ENCODE measurements at places on chromosomes 13 and 19. TPM values are rescaled to one million over a fixed set of nuclear protein-coding genes. Genes with fewer than 3 reads are reported as not detected.

Gene KIR3DL1
- polyA plus RNA-seq = not detected

DNA sequence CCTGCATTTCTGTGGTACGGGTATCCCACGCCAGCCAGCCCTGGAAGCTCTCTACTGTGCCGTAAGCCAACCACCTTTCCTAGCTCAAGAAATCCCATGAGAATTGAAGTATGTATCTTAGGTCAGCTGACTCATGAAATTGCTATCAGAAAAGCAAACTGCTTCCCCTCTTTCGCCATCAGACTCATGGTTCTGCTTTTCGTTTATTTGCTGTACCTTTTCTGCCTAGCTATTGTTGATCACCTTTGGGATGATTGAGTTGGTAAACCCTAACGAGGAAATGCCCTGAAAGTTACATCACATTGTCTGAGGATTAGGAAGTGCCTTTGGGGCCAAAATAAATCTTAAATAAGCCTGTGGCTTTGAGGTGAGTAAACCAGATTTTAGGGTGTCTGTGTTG lies at the start of gene ADGRE3:
Gene ADGRE3 (minus strand): TSS at position 81 of the 400 bp plus-strand sequence. CDS start 74 bp downstream, at position 7.
- DNase-seq = peak; percentile 67

Gene CYSLTR2
- polyA plus RNA-seq = 0.09 TPM

DNA sequence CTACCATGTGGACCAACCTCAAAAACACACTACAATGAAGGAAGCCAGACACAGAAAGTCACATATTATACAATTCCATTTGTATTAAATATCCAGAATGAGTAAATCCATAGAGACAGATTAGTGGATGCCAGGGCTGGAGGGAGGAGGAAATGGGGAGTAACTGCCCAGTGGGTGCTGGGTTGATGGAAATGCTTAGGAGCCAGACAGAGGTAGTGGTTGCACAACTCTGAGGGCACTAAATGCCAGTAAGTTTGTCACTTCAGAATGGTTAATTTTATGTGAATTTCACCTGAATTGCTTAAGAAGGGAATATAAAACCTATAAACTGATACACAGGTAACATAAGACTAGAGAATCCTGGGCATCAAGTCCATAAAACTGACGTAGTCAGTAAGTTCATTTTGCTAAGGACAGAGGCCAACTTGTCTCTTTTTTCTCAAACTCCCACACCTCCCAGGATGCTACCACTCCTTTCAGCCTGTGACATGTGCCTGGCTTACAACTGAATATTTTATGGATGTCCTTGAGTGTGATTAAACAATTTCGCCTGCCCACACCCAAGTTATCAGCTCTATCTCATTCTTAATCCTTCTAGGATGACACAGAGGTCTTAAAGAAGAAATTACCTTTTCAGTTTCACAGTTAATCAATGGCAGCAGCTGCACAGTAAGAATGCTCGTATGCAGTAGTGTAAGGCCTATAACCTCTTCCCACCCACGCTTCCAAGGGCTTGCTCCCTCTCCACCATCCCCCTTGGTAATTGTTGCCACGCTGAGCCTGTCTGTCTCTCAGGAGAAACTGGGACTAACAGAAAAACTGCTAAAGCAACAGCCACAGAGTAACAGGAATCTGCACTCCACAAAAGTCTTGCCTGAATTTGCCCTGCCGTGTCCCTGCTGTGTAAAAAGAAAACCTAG lies 5.9 kb upstream of the MLNR start:
- no peak for DNase-seq

GRCh38 chr19:29811125-29812079 lies at the start of gene CCNE1:
TSS of gene CCNE1 (plus strand) at chr19:29811991. CDS start at chr19:29812556, 565 bp downstream.
- peak; percentile 92 for DNase-seq

DNA sequence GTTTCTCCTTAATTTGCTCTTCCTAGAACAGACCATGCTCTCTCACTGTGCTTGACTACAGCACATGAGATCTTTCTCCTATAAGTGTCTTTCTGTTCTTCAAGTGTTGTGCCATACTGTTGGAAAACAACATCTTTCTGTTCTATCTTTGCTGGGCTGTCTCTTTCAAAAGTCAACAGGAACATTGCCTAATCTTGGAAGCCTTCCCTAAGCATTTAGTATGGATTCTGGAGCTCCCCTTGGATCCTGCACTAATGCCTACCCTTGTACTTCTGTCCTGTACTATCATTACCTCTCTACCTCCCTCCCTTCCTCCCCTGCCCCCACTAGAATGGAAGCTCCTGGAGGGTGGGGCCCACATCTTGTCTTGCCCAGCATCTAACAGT lies 26.8 kb downstream of the STARD13 start:
- DNase-seq = no peak

Gene NCAN
- 0.01 TPM for polyA plus RNA-seq

GRCh38 chr13:82480415-82480814 lies 1401.9 kb downstream of the SLITRK1 start:
- no peak for DNase-seq

- DNase-seq = no peak
Observed at GRCh38 chr13:109723046-109723445, 63.3 kb downstream of the IRS2 start.

DNA sequence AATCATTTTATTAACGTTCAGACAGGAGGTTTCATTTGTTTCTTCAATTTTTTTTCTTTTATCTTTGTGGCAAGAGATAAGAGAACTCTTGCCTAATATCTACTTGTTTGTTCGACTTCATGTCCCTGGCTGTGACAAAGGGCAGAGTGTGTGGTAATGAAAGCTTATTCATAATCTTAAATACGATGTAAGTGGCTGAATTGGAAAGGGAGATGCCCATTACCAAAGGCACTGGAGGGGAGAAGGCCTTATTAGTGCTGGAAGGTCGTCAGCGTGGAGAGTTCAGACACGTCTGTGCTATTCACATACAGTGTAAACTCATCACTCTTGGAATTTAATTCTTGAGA lies 54.0 kb downstream of the RFC3 start:
- no peak for DNase-seq

DNA sequence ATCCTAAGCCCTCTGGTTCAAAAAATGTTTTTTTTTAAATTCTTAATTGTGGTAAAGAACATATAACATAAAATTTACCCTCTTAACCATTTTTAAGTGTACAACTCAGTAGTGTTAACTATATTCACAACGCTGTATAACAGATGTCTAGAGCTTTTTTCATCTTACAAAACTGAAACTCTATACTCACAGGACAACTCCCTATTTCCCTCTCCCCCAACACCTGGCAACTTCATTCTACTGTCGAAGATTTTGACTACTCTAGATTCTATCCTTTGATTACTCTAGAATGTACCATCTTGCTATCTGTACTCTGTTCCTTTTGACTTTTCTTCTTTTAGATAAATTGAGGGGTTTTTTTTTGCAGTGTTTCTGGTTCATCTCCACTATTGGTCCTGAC lies 200.4 kb downstream of the KLF12 start:
- no peak for DNase-seq

GRCh38 chr19:45645631-45646344 lies 6.6 kb upstream of the EML2 start:
- DNase-seq = peak; percentile 89

- DNase-seq = no peak
Observed at GRCh38 chr13:113544896-113545295, 39.7 kb upstream of the TFDP1 start.

DNA sequence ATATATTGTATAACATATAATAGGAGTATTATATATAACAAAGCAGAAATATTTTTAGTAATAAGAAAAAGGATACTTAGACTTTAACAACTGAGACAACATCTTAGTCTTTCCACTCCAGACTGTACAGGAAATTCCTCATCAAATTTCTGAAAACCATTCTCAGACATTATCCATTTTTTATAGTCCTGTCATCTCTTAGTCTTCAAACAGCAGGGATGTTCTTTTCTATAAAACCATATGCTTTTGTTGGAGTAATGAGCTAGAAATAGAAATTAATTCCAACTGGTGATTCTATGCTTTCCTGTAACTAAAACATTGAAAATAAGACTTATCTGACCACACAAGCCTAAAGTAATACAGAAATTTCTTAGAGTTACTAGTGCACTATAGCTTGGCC lies 82.2 kb upstream of the CSNK1A1L start:
- no peak for DNase-seq

DNA sequence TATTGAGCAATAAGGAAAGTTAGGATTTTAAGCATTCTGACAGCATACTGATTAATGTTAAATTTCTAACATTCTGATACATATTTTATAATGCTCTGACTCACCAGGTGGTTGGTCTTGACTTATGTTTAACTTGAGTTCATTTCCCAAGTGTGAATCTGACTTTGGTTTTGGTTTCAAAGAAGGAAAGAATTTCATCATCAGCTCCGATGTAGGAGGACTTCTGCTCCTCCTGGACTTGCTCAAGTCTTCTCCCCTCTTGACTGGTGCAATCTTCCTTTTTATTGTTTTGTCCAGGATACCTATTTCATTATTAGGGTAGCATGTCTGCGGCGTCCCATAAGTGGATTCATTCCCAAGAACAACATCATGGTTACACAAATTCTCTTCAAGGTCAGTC lies 141.3 kb downstream of the RNF17 start:
- no peak for DNase-seq

DNA sequence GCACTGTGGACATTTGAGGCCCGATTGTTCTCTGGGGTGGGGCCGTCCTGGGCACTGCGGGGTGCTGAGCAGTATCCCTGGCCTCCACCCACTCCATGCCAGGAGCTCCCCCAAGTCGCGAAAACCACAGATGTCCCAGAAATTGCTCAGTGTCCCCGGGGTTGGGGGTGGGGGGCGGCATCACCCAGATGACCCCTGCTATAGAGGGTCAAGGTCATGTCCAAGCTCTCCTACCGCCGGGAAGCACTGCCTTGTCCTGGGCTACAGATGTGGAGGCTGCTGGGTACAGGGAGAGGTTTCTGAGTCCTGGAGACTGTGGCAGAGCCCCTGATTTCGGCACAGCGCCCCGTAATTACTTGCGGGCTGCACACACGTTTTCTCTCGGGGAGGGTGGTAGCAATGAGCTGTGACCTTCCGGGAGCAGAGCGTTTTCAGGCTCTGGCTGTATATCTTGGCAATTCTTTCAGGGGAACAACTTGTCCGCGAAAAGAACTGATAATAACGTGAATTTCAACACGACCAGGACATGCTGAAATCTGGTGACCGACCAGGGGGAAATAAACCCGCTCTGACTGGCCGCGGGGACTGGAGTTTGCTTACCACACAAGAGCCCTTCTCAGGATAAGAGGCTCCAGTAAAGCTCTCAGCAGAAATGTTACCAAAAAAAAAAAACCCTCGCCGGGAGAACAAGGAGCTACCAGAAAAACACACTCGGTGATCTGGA lies 68.1 kb downstream of the GNG7 start:
- no peak for DNase-seq

Gene PSG11
- not detected for polyA plus RNA-seq

Gene SMIM44
- not detected for polyA plus RNA-seq

Gene FFAR3
- 0.63 TPM for polyA plus RNA-seq

DNA sequence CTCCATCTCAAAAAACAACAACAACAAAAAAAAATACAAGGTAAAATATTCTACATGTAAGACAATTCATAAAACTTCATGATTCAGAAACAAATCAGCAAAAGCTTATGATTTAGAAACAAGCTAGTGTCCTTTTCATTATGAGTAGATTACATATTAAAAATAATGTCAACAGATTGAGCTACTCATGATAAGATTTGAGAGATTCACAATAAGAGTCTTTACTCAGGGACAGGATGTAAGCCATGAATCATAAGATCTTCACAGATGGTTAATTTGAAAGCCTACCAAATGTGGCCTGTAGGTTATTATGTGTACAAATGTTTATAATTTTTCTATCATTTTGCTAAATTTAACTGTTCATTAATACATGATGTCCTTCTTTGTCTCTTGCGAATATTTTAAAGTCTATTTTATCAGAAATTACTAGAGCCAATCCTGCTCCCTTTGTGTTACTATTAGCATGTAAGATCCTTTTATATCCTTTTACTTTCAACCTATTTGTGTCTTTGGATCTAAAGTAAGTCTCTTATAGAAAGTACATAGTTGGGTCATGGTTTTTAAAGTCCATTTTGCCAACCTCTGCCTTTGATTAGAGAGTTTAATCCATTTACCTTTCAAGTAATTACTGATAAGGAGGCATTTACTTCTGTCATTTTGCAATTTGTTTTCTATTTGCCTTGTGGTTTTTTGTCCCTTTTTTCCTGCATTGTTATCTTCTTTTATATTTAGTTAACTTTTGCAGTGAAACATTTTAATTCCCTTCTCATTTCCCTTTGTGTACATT lies 68.3 kb upstream of the RXFP2 start:
- no peak for DNase-seq

GRCh38 chr13:24071423-24072075 lies 89.0 kb upstream of the SPATA13 start:
- no peak for DNase-seq

DNA sequence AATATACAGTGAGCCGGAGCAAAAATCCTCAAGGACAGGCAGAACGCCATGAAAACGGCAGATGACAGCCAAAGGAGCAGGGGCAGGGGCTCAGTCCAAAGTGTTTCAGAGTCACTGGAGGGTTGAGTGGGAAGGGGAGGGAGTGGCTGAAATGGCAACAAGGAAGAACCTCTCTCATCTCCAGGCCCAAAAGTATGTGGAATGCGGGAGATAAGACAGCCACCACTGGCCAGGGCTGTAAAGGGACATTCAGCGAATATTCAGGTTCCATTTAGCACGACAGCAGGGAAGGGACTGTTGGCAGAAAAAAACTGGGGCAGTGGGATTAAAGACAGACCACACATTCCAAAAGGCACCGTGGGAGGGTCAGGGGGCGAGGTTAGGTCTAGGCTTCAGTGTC lies 48.4 kb downstream of the USPL1 start:
- no peak for DNase-seq

DNA sequence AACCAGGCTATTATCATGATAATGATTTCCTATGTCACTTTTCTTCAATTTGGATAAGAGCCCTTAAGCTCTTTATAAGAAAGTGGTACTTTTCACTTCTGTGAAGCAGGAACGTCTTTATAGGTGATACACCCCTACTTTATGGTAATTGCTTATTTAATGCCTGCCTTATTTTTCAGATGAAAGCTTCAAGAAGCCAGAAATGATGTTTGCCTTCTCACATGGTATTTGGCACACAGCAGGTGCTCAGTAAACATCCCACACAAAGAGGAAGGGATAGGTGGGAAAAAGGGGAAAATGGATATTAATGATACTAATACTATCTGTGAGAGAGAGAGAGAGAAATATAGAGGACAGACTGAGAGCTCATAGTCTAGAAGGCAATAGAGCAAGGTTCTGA lies 29.0 kb upstream of the WASF3 start:
- DNase-seq = no peak

- DNase-seq = no peak
Observed at GRCh38 chr13:44174769-44175425, 198.7 kb upstream of the SERP2 start.

Gene ZNF77
- 3.1 TPM for polyA plus RNA-seq

Gene GJB6
- 0.75 TPM for polyA plus RNA-seq

Gene DIAPH3
- polyA plus RNA-seq = 0.03 TPM

GRCh38 chr13:113425941-113426590 lies 27.2 kb downstream of the ADPRHL1 start:
- no peak for DNase-seq
